Stomach (tissue), 19 donors: ENCODE measurements at places on chromosomes 7 and 10. TPM values are rescaled to one million over a fixed set of nuclear protein-coding genes. Genes with fewer than 3 reads are reported as not detected.

The CFAP46 gene
- not detected for total RNA-seq

The WNT8B gene
- not detected for total RNA-seq

- H3K36me3 ChIP-seq, result no peaks in the 10 kb centered on the region
- no peaks in the 10 kb centered on the region for H3K4me1 ChIP-seq
- no peak overlapping the region for H3K4me3 ChIP-seq
- peak; percentile 21 for DNase-seq
- H3K27me3 ChIP-seq, result no peaks in the 10 kb centered on the region
- H3K27ac ChIP-seq, result no peak overlapping the region
Observed at GRCh38 chr7:117661328-117661727, 181.5 kb downstream of the CFTR start.

- peak; percentile 56 for DNase-seq
- H3K36me3 ChIP-seq, result no peaks in the 10 kb centered on the region
- peak overlapping the region; percentile 79 for H3K4me3 ChIP-seq
Observed at GRCh38 chr10:59907537-59907917, 1.2 kb upstream of the CCDC6 start.

- no peak overlapping the region for H3K27ac ChIP-seq
- no peaks in the 10 kb centered on the region for H3K27me3 ChIP-seq
- H3K36me3 ChIP-seq, result no peaks in the 10 kb centered on the region
- peaks cover 63% of the 10 kb centered on the region for H3K4me1 ChIP-seq
- H3K4me3 ChIP-seq, result peak overlapping the region; percentile 67
- peak; percentile 95 for DNase-seq
Observed at GRCh38 chr10:27742195-27743011, 3.2 kb downstream of the MKX start.

GRCh38 chr7:134254311-134254710 is 62.4 kb downstream of the SLC35B4 start:
- DNase-seq, result no peak
- no peak overlapping the region for H3K4me3 ChIP-seq
- no peaks in the 10 kb centered on the region for H3K4me1 ChIP-seq
- H3K27ac ChIP-seq, result no peak overlapping the region

- H3K4me1 ChIP-seq, result peaks cover 9% of the 10 kb centered on the region
- H3K36me3 ChIP-seq, result no peaks in the 10 kb centered on the region
- no peak for DNase-seq
- H3K27me3 ChIP-seq, result no peaks in the 10 kb centered on the region
- no peak overlapping the region for H3K4me3 ChIP-seq
- H3K27ac ChIP-seq, result no peak overlapping the region
Observed at GRCh38 chr10:24219963-24220362, 11.0 kb downstream of the KIAA1217 start.

DNA sequence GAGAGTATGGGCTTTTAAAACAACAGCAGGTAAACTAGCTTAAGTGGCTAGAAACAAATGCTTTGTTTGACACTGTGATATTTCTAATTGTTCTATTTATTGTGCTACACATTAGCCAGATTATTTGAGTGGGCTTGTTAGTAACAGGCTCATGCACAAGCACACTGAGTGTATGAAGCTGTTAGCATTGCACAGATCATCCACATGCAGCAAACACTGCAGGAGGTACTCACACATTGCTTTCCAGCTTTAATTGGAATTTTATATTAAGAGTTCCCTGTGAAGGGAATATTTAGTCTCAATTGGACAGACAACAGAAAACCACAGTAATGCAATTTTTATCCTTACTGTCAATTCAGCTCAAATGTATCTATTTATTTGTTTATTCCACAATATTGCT is 92.9 kb upstream of the ZNF804B start:
- no peaks in the 10 kb centered on the region for H3K27me3 ChIP-seq
- H3K4me3 ChIP-seq, result no peak overlapping the region
- H3K4me1 ChIP-seq, result no peaks in the 10 kb centered on the region
- H3K36me3 ChIP-seq, result no peaks in the 10 kb centered on the region
- no peak overlapping the region for H3K27ac ChIP-seq
- no peak for DNase-seq

DNA sequence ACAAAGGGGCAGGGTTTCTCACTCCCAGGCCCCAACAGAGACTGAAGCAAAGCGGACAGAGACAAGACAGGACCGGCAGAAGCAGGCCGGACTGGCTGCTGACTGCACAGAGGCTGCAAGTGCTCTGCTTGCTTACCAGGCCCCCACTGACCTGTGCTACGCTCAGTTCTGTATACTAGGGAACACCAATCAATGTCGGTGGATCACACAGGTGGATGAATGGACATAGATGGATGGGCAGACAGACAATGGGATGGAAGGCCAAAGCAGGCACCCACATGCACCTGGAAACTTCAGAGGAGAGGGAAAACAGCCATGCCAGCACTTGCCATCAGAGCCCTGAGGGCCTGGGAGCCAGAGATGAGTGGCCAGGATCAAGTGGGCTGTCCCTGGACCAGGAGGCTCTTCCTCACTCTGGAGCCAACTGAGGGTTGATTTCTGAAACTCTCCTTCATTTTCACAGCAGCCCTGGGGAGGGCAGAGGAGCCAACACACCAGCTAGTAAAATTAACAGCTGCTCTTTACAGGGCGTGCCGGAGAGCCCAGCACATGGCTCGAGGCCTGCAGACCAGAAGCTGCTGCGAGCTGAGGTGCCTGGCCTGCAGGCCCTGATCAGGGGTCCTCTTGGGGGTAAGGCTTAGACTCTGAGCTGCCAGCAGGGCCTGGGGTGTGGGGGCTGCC is 243.6 kb downstream of the KCNMA1 start:
- no peaks in the 10 kb centered on the region for H3K27me3 ChIP-seq
- no peaks in the 10 kb centered on the region for H3K36me3 ChIP-seq

DNA sequence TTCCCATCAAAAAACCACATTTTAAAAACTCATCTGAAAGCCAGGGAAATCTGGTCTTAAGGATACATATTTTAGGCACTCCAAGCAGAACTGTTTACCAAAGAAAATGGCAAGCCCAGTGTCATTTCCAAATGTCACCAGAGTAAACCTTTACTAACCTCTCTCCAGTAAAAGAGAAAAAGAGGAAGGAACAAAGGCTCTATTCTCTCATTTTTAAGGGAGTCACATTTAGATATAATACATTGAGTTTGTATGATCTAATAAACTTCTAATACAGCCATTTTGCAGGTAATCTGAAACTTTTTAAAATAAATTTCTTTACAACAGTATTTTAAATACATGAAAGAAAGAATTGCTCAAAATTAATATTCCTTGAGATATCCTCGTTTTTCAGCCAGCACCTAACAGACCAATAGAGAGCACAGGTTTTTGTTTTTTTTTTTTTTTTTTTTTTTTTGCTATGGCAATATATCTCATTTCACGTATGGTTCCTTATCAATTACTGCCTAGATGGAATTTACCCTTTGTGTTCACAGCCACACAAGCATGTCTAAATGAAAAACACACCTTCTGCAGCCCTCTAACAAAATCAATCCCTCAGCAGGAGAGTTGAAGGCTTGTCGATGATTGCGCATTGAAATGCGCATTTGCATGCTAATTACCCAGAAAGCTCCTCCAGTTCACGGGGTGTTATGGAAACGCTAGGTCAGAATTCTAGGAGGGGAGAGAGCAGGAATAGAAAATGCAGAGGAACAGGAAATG is 39.8 kb upstream of the MSRB2 start:
- H3K4me3 ChIP-seq, result no peak overlapping the region
- H3K36me3 ChIP-seq, result no peaks in the 10 kb centered on the region
- H3K4me1 ChIP-seq, result no peaks in the 10 kb centered on the region
- H3K27ac ChIP-seq, result no peak overlapping the region
- DNase-seq, result no peak
- H3K27me3 ChIP-seq, result no peaks in the 10 kb centered on the region

DNA sequence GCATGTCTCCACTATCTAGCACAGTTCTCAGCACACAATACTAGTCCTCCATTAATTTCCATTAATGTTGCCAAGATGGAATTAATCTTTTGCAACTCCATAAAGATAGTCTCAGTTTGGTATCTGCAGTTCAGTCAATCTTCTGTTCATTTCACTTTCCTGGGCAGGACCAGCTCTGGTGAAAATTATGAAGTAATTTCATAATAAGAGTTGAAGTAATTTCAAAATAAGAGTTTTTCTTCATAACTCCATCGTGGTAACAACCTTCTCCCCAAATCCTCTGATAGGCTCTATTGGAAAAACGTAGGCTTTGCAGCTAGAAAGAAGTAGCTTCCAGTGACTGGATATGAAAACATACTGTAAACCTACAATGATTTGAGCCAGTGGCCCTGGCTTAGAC is 618.2 kb downstream of the TYW1 start:
- no peaks in the 10 kb centered on the region for H3K36me3 ChIP-seq
- H3K4me1 ChIP-seq, result no peaks in the 10 kb centered on the region
- no peaks in the 10 kb centered on the region for H3K27me3 ChIP-seq
- H3K4me3 ChIP-seq, result no peak overlapping the region

- H3K27ac ChIP-seq, result no peak overlapping the region
- no peaks in the 10 kb centered on the region for H3K36me3 ChIP-seq
- H3K4me3 ChIP-seq, result no peak overlapping the region
Observed at GRCh38 chr7:132652507-132652906, 76.2 kb upstream of the PLXNA4 start.

DNA sequence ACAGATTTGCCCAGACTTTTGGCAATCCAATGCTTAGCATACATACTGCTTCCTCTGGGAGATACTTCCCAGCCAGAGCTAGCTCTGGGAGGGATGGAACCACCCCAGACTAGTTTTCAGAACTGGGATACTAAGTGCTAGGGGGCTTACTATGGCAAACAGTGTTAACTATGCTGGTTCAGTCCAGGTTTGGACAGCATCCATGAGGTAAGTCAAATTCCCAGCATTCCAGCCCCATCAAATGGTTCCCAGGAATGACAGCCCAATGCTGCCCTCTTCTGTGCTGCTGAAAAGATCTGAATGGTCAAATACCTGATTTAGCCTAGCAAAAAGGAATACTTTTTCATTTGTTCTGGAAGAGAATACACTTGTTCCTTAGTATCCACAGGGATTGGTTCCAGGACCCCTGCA is 141.7 kb upstream of the CCDC6 start:
- no peak overlapping the region for H3K27ac ChIP-seq
- H3K4me3 ChIP-seq, result no peak overlapping the region
- no peaks in the 10 kb centered on the region for H3K27me3 ChIP-seq
- peak; percentile 55 for DNase-seq

- DNase-seq, result no peak
- no peaks in the 10 kb centered on the region for H3K4me1 ChIP-seq
- H3K27ac ChIP-seq, result no peak overlapping the region
- H3K27me3 ChIP-seq, result peaks cover 11% of the 10 kb centered on the region
- H3K36me3 ChIP-seq, result no peaks in the 10 kb centered on the region
- H3K4me3 ChIP-seq, result no peak overlapping the region
Observed at GRCh38 chr7:98771519-98771918, 98.3 kb downstream of the TMEM130 start.

DNA sequence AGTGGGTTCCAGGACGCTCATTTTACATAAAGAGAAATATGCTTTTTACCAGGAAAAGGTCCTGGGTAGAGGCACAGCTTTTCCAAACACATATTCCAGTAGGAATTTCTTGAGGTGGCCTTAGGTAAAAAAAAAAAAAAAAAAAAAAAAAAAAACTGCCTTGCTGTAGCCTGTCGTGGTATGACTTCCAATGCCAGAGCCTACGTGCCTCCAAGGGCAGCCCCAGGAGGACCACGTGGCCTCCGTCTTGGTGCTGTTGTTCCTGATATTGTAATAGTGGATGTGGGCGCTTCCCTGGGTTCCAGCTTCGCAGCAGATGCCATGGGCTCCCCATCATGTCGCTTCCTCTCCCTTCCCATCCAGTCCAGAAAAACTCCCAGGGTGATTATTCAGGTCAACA is 49.3 kb downstream of the PRKAG2 start:
- H3K27me3 ChIP-seq, result no peaks in the 10 kb centered on the region
- peaks cover 33% of the 10 kb centered on the region for H3K4me1 ChIP-seq
- no peak overlapping the region for H3K27ac ChIP-seq
- H3K36me3 ChIP-seq, result no peaks in the 10 kb centered on the region
- no peak for DNase-seq

DNA sequence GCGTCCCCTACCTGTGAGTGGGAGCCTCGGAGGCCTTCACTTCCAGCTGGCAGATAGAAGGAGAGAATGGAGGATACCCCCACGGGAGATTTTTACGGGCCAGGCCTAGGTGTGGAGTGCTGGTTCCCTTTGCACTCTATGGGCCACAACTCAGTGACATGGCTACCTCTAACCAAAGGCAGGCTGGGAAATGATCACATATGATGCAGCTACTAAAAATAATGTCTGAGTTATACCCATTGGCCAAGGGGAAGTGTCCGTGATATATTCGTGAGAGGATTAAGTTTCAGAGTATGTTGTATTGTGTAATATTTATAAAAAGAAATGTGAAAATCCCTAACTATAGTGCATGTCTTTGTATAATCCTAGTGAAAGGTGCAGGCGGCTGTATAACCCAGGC is 13.5 kb upstream of the HIPK2 start:
- H3K36me3 ChIP-seq, result no peaks in the 10 kb centered on the region
- H3K4me1 ChIP-seq, result no peaks in the 10 kb centered on the region
- no peaks in the 10 kb centered on the region for H3K27me3 ChIP-seq
- H3K4me3 ChIP-seq, result no peak overlapping the region
- H3K27ac ChIP-seq, result no peak overlapping the region
